ENCODE measurements at places on chromosomes 13 and 19. TPM values are rescaled to one million over a fixed set of nuclear protein-coding genes. Genes with fewer than 3 reads are reported as not detected.

The UBAC2 gene
- 53.7 TPM for total RNA-seq

The XPO4 gene
- total RNA-seq = 32.8 TPM

The IZUMO1 gene
- total RNA-seq = 0.68 TPM

The ERFL gene
- total RNA-seq = 0.14 TPM

The HOMER3 gene
- total RNA-seq = 48.5 TPM

The GPR183 gene
- not detected for total RNA-seq

The TNFSF13B gene
- total RNA-seq = 2.6 TPM

The CLEC11A gene
- total RNA-seq = under 0.01 TPM

The COL4A2 gene
- total RNA-seq = 29.0 TPM

The MADCAM1 gene
- 0.14 TPM for total RNA-seq

The CERS1 gene
- total RNA-seq = 0.68 TPM

The FLT3LG gene
- 1.00 TPM for total RNA-seq

The ZNF677 gene
- total RNA-seq = 19.1 TPM

The ZNF534 gene
- 0.07 TPM for total RNA-seq

The WDR87 gene
- total RNA-seq = not detected

The PDX1 gene
- total RNA-seq = not detected

The TMEM150B gene
- not detected for total RNA-seq

The KISS1R gene
- total RNA-seq = 0.07 TPM

The SMIM24 gene
- not detected for total RNA-seq

The FXYD1 gene
- total RNA-seq = not detected

The DZIP1 gene
- 6.5 TPM for total RNA-seq

The HSPB6 gene
- total RNA-seq = under 0.01 TPM

The RAB20 gene
- 5.3 TPM for total RNA-seq

The ZBTB32 gene
- not detected for total RNA-seq

The SLITRK6 gene
- 3.8 TPM for total RNA-seq

The SHANK1 gene
- under 0.01 TPM for total RNA-seq

The SOX1 gene
- total RNA-seq = not detected

The CKM gene
- total RNA-seq = not detected

The IL17D gene
- total RNA-seq = 0.34 TPM

The NCR1 gene
- not detected for total RNA-seq

The THSD8 gene
- not detected for total RNA-seq

The AMH gene
- 0.34 TPM for total RNA-seq

The DDX49 gene
- 69.4 TPM for total RNA-seq

The CGB7 gene
- 1.4 TPM for total RNA-seq

The TDRD3 gene
- total RNA-seq = 17.4 TPM

The FGF21 gene
- 0.34 TPM for total RNA-seq

The ZNF419 gene
- total RNA-seq = 36.3 TPM

The PLPP2 gene
- total RNA-seq = 45.5 TPM

The HCST gene
- total RNA-seq = 0.14 TPM

The GNG14 gene
- not detected for total RNA-seq

The FUT3 gene
- 14.2 TPM for total RNA-seq

The SLC17A7 gene
- not detected for total RNA-seq

The LPAR2 gene
- 11.0 TPM for total RNA-seq

The ANKRD10 gene
- 21.9 TPM for total RNA-seq

The C13orf42 gene
- not detected for total RNA-seq

The DENND1C gene
- total RNA-seq = 0.07 TPM

The PSG11 gene
- not detected for total RNA-seq

The SYCN gene
- total RNA-seq = not detected

The UBE2L5 gene
- total RNA-seq = not detected

The FCER2 gene
- not detected for total RNA-seq

The EPS8L1 gene
- total RNA-seq = 96.7 TPM

The HS6ST3 gene
- total RNA-seq = under 0.01 TPM

The SPACA4 gene
- not detected for total RNA-seq

The IZUMO4 gene
- 2.4 TPM for total RNA-seq

The ADGRE3 gene
- not detected for total RNA-seq

The ZNF724 gene
- 2.1 TPM for total RNA-seq

The ERF gene
- total RNA-seq = 15.0 TPM

All from nasal cavity respiratory epithelium epithelial cell of viscerocranial mucosa (primary cell).